ENCODE measurements at places on chromosomes 5 and 9.
A peak's percentile ranks its signal among the peaks of the same experiment; 100 is the strongest.

DNA sequence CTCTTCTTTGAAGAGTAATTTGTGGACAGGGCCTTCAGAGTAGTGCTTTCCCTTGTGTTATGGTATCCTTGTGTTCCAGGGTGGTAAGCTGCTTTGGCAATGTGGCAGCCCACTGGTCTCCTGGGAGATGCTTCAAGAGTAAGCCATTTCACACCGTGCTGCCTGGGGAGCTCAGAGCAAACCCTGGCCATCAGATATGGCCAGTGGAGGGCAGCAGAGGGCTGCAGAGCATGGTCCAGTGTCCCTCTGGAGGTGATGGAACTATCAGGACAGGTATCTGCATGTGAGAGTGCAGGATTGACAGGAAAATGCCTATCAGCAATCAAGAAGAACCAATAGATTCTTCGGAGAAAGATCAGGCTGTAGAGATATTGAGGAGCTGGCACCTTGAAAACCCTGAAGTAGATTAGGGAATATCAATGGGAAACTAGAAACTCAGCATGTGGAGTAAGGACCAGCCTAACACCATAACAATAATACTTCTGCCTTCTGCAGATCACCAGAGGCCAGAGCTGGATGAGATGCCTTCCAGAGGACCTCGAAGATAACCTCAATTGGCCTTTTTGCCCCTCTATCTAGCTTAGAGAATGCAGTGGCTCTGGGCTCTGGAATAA, 90.8 kb downstream of the PLPPR1 start:
- DNase-seq = no peak

DNA sequence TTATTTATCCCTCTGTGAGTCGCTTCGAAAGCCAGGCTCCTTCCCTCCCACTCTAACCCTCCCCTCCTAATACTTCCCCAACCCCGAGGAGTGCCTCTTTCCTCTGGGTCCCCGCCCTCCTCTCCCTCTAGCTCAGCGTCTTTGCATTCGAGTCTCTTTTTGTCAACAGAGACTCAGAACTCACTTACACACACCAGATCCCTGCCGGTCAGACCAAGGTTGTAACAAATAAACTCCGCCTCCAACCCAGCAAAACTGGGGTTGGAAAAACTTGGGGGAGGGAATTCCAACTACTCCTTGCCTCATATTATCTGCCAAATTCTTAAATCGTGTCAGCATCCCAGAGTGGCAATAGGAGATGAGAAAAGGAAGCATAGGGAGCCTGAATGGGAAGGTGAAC, at the start of gene HTR1A:
TSS of gene HTR1A (minus strand) at position 167 of the 400 bp plus-strand sequence. CDS start 726 bp downstream, outside the sequence.
- DNase-seq = no peak

DNA sequence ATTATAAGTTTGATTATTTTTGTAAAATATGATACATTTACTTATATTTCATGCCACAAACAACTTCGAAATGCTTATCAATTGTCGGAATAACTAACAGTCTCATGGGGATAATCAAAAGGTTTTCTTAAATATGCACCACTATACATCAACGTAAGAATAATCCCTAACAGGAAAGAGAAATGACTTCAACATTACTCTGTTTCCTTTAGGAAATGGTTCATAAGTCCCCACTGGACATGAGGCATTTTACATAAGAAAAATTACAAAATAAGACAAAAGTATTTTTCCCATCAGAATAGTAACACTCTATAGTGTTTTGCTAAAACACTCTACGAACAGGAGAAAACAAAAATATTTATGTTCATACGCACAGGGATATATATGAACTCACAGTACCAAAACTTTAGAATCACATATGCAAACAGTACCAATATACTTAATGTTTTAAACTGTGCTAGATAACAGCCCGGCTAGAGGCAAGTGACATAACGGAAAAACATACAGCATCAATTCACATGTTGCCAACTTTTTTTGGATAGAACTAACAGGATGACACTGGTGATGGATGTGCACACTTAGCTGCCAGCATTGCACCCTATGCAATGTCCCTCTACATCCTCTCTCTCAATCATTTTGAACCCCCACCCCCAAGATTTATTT, 120.5 kb downstream of the NFIB start:
- DNase-seq = no peak

DNA sequence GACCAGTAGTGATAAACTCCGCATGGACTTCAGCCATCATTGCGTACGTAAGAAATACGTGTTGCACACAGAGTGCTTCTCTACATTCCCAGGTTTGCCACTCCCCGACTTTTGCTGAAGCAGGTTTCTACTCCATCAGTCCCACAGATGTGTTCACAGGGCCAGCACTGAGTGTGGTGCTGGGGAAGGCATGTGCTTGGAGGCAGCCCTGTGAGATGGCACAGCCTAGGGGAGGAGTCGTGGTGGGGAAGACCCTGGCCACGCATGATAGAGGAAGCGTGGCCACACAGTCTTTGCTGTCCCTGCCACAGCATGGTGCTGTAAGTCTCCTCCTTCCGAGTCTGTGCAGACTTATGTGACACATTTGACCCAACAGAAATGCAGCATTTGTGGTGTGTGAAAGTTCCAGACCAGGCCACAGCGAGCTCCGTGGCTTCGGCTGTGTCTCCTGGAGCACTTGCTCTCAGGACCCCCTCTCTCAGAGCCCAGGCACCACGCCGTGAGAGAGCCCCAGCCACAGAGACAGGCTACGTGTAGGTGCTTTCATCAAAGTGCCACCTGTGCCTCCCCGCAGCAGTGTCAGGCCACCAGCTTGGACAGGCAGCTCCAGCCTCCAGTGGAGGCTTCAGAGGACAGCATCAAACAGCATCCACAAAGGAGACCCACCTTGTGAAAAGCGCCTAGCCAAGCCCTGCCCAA, 197.8 kb downstream of the AUH start:
- DNase-seq = no peak

DNA sequence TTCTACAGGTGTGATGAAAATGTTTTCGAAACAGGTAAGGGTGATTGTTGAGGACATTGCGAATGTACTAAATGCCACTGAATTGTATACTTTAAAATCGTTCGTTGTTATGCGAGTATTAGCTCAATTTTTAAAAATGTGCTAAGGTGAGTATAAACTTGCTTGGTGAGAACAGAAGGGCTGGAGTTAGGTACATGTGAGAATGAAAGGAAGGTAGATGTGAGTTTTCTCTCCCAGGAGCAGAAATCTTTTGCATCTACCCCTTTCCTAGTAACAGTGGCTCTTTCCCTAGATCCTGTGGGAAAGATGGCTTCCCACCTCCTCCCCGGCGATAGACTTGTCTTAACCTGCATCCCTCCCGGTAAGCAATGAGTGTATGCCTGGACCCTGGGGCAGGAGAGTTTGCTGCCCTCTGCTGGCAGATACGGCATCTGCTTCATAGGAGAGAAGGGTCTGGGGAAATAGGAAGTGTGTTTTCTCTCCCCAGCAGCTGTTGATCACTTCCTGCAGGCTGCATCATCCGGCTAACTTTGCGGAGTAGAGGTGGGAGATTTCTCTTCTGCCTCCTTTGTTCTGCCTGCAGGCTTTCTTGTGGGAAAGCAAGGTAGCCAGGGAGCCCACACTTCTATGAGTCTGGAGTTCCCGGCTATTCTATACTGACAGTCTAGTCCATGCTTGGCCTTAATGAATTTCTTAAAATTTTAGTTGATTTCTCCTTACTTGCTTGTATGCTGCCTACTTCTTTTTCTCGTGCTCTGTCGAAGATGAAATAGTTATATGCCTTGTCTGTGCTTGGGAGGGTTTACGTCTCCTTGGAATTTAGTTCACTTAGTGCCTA, 373.3 kb upstream of the SEMA6A start:
- DNase-seq = peak; percentile 13

GRCh38 chr9:137453643-137454081, 5.5 kb downstream of the NSMF start:
- peak; percentile 33 for DNase-seq
